ENCODE measurements at places on chromosomes 12 and 14. TPM values are rescaled to one million over a fixed set of nuclear protein-coding genes. Genes with fewer than 3 reads are reported as not detected.

TAS2R7 gene
- total RNA-seq: not detected

RASSF9 gene
- 5.6 TPM for total RNA-seq

MYH6 gene
- total RNA-seq: not detected

DDX24 gene
- total RNA-seq: 90.8 TPM

STYX gene
- total RNA-seq: 22.2 TPM

KRT83 gene
- total RNA-seq: not detected

DAO gene
- not detected for total RNA-seq

SLC4A8 gene
- total RNA-seq: 0.90 TPM

RTN1 gene
- under 0.01 TPM for total RNA-seq

FAM186B gene
- total RNA-seq: 0.13 TPM

AQP6 gene
- not detected for total RNA-seq

PTPRB gene
- 113 TPM for total RNA-seq

IAPP gene
- not detected for total RNA-seq

PRR13 gene
- 15.8 TPM for total RNA-seq
